ENCODE measurements at places on chromosomes 4 and X.
A peak's percentile ranks its signal among the peaks of the same experiment; 100 is the strongest.

- no peak for DNase-seq
Observed at GRCh38 chrX:135416546-135416945, 5.2 kb upstream of the SMIM10L2A start.

DNA sequence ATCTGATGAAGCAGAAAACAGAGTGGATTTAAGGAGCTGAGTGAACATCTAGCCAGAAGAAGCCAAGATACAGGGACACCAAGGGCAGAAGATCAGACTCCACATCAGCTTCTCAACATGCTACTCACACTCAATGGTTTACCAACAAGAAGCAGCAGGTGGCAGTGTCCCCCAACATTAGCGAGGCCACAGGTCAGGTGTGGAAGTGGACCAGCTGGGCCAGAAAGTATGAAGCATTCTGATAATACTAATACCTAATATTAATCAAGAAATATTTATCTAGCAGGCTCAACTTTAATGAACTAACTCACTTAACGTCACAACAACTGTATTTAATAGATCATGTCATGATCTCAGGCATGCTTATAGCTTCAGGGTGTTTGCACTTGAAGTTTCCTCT, 73.4 kb upstream of the TTC29 start:
- peak; percentile 5 for DNase-seq

- DNase-seq: no peak
Observed at GRCh38 chr4:6349896-6350603, 80.4 kb downstream of the WFS1 start.

DNA sequence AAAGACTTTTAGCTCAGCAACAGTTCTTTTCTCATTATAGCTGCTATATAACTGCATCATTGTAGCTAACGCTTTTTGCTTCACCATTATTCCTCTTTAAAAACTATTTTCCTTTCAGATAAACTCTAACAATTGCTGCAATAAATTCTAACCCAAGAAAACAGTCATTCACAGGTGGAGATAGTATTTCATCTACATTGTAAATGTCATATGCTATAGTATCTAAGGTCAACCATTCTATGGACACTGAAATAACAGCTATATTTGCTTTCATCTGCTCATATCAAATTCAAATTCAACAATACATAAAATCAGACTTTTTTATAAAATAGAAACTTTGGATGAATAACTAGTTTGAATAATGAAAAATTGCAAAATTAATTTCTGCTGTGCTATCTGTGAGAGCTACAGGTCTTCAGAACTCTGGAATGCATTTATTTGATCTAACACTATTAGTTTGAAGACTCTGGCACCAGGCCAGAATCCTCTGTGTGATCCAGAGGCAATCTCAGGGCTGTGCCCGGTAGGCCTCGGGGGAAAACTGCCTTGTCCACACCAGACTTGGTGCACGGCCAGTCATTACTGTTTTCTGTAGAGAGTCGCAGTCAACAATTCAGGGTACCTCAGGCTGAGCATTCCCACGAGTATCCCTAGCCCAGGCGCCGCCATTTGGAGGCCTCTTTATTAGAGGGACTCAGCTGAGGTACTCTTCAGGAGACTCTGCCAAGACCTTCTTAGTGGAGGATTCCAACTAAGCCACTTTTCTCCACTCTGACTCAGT, 332.4 kb downstream of the SLC7A11 start:
- DNase-seq: no peak

DNA sequence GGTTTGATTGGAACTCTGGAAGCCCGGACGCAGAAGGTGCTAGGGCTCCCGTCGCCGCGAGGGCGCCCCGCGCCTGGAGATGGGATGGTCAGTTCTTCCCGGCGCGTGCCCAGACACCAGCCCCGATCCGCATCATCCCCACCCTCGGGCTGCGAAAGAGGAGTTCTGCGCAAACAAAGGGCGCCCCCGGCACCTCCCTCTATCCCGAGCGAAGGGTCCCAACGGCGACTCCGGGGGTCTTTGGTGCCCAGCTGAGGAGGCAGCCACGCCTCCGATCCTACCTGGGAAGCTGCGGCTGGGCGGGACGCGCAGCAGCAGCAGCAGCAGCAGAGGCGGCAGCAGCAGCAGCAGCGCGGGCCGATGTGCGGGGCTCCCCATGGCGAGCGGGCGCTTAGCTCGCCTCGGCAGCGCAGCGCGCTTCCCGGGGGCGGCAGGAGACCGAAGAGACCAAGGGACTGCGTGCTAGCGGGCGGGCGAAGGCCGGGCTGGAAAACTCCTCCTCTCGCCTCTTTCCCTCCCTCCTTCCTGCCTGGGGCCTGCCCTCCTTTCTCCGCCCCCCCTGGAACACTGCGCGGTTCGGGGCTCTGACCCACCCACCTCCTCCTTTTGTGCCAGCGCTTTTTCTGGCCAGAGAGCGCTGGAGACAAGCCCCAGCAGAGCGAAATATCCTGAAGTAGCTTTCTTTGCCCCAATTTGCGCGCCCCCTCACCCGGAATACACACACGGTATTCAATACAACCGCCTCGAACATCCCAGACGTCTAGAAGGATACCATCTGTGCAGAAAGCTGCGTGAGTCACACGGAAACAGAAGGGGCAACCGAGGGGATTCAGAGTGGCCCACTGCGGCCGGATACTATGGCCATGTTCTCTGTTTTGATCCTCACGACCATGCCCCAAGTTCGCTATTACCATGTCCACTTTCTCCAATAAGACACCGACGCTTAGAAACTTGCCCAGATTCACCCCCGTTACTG, at the start of gene SRPX:
Gene SRPX (minus strand): TSS at position 457 of the 976 bp plus-strand sequence. CDS start 79 bp downstream, at position 378.
- DNase-seq: no peak

GRCh38 chr4:145498430-145498829, 16.8 kb downstream of the SMAD1 start:
- DNase-seq: no peak

DNA sequence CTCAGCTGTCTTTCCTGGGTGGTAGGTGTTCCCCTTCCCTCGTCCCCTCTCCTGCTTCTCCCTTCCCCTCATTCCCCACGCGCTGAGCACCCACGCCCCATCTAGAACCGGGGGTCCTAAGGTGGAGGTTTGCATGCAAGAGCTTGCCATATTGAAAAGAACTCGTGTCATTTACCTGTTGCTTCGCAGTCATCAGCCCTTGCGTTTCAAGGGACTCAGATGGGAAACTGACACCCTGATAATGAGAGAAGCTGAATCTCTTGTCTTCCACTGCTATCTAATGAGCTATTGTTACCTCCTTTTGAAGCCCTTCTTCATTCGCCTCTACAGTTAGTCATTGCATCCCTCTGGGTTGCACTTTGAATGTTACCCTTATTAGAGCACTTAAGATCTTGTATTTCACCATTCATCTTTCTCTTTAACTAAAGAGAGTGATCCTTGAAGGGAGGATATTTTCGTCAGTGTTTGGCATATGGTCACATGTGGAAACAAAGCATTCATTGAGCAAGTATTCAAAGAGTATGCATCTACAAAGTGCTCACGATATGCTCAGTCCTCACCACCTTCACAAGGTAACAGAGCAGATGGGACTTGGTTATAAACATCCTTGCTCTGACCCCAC, 25.7 kb downstream of the ARL9 start:
- DNase-seq: no peak

- DNase-seq: no peak
Observed at GRCh38 chrX:7270933-7271332, 123.0 kb upstream of the PUDP start.

- DNase-seq: no peak
Observed at GRCh38 chrX:138345801-138346200, 365.7 kb downstream of the FGF13 start.

GRCh38 chr4:135833529-135833928, 1631.9 kb upstream of the PABPC4L start:
- no peak for DNase-seq

- no peak for DNase-seq
Observed at GRCh38 chr4:60619531-60620305, 580.4 kb upstream of the ADGRL3 start.

DNA sequence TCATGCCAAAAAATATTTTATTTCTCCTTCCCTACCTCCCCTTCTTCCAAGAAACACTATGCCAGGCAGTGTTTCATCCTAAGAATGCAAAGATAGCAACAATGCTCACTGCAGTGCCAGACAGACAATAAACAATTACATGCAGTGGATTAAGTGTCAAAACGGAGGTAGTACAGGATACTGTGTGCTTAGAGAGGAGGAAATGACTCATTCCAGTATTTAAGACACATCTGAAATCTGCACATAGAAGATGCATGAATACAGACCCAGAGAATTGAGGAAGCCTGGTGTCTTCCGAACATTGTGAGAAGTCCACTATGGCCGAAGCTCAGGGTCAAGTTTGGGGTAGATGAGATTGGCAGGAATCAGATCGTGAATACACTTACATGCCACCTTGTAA, 326.4 kb downstream of the PPP3CA start:
- no peak for DNase-seq

GRCh38 chr4:128387600-128388351, 100.2 kb upstream of the PGRMC2 start:
- no peak for DNase-seq

DNA sequence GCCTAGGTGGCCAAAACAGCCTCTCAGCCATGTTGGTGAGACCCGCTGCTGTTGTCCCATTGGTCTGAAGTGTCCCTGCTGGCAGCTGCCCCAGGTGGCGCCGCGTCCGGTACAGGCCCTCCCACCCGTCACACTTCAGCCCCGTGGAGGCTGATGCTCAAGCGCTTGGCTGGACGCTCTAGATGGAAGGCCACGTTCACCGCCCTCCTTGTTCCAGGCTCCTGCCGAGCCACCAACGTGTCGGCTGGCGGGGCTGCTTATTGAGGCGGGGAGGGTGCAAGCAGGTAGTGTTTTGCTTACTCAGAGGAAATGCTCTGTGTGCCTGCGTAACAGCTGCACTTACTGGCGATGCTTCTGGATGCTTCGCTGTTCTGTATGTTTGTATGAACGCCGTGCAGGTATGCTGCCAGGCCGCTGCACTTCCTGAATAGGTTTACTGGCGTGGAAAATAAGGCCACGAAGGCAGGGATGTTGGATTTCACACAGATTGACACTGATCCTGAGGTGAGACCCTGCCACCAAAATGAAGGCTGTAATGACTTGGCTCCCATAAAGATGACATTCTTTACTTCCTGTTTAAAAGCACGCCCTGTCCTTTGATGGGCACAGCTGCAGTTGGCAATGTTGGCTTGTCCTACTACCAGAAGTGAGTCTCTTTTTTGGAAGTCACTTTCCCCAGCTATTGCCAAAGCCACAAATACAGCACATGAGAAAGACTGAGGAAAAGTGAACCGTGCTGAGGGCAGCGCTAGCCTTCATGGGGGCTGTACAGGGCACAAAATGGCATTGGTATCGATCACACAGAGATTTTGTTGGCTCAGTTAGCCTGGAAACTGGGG, 21.0 kb upstream of the CLCN4 start:
- no peak for DNase-seq

- DNase-seq: no peak
Observed at GRCh38 chr4:1244978-1245471, 3.9 kb downstream of the CTBP1 start.

- no peak for DNase-seq
Observed at GRCh38 chr4:79235095-79235494, 90.8 kb downstream of the NAA11 start.

DNA sequence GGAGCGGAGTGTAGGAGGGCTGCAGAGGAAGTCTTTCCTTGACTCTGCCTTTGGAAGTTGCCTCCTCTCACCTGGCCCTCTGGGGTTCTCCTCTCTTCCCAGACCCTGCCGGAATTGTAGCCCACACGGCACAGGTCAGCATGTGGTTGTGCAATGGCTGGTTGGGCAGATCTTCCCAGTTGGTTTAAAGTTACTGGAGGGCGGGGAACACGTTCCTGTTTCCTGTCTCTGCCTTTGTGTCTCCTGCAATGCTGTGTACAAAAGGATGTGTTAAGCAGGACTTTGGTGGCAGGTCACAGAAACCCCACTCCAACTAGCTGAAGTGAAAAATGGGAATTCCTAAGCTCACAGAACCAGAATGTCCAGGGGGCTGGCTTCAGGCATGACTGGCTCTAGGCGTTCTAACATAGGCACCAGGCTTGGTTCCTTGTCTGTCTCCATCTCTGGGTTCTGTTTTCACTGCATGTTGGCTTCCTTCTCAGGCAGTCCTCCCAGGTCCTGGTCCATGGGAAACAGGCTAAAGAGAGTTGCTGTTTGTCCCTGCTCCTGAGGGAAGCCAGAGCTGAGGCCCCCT, 19.9 kb downstream of the SORCS2 start:
- DNase-seq: no peak

- peak; percentile 62 for DNase-seq
Observed at GRCh38 chr4:121696581-121697461, at the start of gene ANXA5. Gene ANXA5 (minus strand): TSS chr4:121696980. CDS start chr4:121696589, 391 bp downstream.

DNA sequence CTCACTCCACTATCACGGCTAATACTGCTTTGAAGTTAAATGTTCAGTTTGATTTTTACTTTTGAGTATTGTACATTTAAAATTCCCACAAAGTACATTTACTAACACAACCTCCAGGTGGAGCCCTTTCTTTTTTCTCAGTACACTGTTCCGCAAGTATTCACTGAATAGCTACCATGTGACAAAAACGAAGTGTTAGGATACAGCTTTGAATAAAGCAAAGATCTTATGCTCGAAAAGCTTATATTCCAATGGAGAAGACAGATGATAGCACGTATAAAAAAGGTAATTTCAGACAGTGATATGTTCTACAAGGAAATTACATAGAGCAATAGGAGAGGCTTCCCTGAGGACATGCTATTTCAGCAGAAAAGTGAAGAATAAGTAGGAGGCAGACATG, 60.7 kb upstream of the ABCG2 start:
- no peak for DNase-seq

DNA sequence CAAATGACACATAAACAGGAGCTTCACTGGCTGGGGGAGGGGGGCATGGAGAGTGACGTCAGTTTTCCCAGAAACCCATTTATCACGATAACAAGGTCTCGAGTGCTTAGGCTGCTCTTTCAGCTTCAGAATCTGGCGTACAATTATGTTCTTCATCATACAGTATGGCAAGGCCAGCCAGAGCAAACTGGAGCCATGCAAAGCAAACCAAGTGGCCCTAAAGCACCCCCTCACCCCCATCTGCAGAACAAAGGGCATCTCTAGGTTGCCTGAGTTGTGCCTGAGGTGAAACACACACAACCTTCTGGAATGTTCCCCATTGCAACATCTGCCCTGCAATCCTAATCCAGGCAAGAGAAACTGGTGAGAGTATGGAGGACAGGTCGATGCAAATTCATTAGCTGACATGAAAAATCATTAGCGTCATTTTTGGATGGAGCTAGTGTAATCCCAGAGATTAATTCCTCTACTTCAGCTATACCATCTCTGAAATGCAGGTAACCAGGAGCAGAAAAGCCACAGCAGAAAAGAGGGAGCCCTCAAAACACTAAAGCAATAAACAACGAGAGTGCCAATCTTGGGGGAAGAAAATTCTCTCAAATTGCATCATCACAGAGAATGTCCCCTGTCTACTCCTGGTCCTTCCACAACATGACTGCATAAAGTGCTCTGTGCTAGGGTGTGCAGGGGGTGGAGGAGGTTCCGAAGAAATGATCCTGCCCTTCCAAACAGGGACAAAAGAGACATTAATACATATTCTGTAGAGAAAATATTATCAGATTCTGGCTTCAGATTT, 1.8 kb downstream of the SEPTIN6 start:
- DNase-seq: peak; percentile 51

DNA sequence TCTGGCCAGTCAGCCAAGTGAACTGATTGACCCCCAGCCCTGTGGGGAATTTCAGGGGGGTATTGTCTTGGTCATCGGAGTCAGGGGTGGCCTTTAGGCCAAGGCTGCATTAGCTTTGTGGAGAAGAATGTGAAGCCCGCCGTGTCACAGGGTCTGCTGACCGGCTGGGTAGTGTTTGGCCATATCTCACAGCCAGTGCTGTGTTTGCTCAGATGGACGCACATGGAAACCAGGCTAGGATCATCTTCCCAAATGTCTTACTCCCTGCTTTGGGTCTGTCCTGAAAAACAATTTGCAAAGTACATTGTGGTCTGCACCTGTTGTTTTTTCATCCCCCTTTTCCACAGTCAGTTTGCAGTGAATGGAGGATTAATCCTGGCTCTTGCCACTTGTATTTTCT, 13.0 kb downstream of the TMEM164 start:
- no peak for DNase-seq

Data from stimulated activated CD8-positive, alpha-beta memory T cell treated with anti-CD3 and anti-CD28 coated beads, Interleukin-7, amount 100 ng/mL, for 48 hours (primary cell).